D721Med (cell line): ENCODE measurements at places on chromosomes 13 and 19.

GRCh38 chr19:19261350-19262189, 11.5 kb downstream of the TM6SF2 start:
- no peak for DNase-seq

- no peak for DNase-seq
Measured at GRCh38 chr19:12924621-12925310, 5.7 kb upstream of the SYCE2 start.

DNA sequence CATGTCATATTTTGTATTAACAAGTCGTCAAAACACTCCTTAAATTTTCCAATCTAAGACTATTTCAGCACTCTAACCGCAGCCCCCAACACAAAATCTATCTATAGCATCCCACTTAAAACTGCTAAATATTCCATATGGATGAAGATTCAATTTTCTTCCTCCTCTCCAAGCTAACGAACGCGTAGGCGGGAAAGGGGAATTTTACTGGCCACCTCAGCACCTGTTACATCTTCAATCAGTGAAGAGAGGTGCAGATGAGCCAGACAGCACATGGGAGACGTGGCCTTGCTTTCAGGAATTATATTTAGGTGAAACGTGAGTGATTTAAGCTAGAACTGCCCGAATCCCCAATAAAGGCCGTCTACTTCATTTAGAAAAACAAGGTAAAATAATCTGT, 1.1 kb downstream of the RBM26 start:
- DNase-seq: no peak

DNA sequence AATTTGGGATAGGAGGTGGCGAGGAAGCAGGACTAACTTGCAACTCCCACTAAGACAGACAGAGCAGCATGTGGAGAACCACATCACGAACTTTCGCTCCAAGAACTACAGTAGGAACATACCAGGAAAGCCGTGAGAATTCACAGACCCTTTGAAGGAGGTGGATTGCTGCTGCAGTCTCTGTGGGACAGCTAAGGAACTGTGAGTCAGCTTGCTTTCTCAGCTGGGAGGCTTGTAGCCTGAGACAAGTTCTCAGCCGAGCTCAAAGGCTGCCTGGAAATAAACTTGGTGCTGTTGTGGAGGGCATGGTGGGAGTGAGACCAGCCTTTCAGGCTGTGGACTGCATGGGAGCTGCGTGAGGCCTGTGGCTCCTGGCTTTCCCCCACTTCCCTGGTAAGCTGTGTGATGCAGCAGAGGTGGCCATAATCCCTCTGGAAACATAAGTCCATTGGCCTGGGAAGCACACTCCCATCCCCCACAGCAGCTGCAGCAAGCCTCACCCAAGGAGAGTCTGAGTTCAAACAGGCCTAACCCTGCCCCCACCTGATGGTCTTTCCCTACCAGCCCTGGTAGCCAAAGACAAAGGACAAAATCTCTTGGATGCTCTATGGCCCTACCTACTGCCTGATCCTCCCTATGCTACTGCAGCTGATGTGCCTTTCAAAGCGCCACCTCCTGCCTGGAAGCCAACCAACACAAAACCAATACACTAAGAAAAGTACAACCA, 441.1 kb upstream of the HTR2A start:
- DNase-seq: no peak

GRCh38 chr19:17775991-17776803, 18.7 kb upstream of the B3GNT3 start:
- no peak for DNase-seq

GRCh38 chr19:14821937-14822336, 13.0 kb downstream of the OR7A5 start:
- no peak for DNase-seq

- no peak for DNase-seq
Measured at GRCh38 chr13:97257800-97258799, 36.0 kb downstream of the MBNL2 start.

DNA sequence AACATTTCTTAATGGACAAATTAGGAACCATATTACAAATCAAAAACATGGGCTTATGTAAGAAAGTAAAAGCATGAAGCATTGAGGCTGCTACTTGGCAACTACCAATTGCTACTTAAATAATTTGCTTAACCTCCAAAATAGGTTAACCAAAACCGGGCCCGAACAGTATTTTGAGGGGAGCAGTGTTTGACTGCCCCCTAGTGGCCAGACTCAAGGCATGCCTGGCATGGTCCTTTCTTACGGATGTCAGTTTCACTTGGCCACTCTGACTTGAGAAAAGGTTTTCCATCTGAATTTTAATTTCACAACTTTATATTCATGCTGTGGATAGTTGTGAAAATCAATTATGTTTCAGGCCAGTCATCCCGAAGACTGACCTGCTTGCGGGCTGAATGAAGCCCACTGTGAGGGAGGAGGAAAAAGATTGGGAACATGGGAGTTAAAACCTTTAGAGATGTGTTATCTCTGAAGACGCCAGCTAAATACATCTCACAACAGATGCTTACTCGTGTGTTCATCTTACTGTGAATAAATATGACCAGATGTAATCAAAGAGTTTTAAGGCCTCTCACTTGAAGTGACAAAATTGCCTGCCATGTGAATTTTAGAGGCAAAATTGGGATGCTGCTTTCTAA, 2.9 kb downstream of the RXFP2 start:
- DNase-seq: no peak

DNA sequence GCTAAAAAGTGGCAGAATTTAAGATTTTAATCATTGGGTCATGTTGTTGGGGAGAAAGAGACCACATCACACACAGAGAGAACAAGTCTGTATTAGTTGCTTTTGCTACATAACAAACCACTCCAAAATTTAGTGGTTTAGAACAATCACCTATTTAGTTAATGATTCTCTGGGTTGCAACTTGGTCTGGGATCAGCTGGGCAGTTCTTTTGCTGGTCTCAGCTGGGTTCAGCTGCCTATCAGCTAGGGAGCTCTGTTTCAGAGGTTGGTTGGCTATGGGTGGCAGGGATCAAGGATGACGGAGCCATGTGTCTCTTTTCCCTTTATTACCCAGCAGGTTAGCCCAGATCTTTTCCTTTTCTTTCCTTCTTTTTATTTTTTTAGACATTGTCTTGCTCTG, 8.9 kb downstream of the PINLYP start:
- no peak for DNase-seq

GRCh38 chr13:100658363-100658762, 16.2 kb downstream of the TMTC4 start:
- DNase-seq: no peak

DNA sequence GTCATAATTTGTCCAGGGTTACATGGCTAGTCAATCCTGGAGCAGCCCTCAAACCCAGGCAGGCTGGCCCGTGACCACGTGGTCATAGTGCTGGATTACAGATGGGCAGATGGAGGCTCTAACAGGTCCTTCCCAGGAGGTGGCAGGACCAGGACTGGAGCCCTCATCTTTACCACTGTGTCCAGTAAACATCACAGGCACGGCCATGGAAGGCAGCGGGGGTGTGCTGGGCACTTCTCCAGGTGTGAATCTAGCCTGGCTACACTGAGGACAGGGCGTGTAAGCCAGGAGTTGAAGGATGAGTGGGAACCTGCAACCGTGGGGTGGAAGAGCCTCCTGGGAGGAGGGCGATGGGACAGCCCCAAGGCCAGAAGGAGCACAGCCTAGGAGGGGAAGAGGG, 6.1 kb downstream of the CIC start:
- no peak for DNase-seq

- DNase-seq: no peak
Measured at GRCh38 chr13:31234729-31235128, 35.0 kb downstream of the B3GLCT start.

- no peak for DNase-seq
Measured at GRCh38 chr19:10699650-10700335, 1.4 kb upstream of the QTRT1 start.

DNA sequence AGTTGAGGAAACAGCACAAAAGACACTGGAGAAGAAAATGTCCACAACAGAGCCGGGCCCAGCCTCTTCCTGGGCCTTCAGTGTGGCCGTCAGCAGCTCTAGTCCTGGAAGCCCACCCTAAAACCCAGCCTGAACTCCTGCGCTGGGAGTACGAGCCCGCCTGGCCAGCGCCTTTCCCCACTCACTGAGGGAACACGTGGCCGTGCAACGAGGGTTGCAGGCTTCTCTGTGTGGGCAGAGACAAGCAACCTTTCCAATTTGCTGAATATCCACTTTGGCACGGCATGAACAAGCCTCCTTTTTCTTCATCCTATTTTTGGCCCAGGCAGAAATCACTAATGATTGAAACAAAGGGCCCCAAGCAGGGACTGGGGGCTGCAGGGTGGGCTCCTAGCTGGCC, 89.2 kb downstream of the CRYL1 start:
- no peak for DNase-seq

GRCh38 chr19:28482221-28482620, 730.7 kb downstream of the UQCRFS1 start:
- no peak for DNase-seq

DNA sequence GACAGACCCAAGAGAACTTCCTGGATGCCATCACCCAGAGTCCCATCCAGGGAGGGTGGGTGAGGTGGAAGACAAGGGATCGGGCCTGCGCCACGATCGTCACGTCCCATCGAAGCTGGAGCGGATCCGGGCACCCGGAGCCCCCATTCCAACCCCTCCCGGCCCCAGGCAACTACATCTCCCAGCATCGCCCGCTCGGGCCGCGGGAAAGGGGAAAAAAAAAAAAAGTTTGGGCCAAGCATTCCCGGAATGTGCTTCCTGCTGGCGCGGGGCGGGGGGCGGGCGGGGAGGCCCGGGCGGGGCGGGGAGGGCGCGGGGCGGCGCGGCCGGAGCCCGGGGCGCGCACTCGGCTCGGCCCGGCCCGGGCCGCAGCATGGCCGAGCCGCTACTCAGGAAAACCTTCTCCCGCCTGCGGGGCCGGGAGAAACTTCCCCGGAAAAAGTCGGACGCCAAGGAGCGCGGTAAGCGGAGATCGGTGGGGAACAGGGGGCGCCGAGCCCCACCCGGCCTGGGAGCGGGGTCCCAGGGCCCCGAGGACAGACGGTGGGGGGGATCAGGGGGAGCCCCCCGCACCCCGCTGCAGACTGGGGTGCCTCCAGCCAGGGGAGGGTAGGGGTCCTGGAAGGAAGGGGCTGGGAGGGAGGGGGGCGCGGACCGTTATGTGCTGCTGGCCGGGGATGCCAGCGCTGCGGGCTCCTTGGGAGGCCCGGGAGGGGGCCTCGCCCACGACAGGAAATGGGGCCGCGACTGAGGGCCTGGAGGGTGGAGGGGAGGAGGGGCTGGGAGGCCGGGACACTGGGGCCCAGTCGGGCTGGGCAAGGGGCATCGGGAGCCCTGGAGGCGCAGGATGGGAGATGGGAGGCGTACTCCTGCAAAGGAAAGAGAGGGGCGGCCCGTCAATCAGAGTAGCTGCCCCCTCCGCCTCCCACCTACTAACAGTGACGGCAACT, at the start of gene SYDE1:
Gene SYDE1, plus strand, starts transcription at position 341 of the 950 bp plus-strand sequence. Its CDS starts 33 bp downstream, at position 374.
- no peak for DNase-seq

- no peak for DNase-seq
Measured at GRCh38 chr13:74316547-74316946, 182.3 kb upstream of the KLF12 start.

DNA sequence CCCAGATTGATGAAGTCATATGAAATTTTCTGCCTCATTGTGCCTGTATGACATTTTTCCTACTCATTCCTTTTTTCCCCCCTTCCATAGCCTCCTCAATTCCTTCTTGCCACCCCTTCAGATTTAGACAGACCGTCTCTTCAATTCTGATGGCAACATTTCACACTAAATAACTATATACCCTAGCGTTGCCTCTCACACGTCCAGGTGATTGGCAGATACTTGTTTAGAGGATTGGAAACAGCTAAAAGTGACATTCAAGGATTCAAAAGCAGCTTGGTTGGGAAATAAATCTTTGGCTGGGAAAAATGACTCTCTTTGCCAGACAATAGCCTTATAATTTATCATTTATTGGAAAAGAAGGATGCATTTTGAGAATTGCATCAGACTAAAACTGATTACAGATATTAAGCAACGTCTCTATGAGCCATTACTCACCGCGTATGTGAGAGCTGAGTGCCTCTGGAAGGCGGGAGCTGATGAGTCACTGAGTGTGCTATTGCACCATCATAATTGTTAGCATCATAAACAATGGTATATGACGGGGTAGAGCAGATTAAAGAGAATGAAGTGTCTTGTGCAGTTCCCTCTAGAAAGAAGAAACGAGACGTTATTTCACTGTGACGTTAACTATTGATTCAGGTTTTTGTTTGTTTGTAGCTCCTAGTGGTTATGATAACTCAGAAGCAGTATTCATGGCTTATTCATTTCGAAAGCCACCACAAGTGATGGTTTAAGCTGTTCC, 61.1 kb upstream of the FAM216B start:
- DNase-seq: no peak

DNA sequence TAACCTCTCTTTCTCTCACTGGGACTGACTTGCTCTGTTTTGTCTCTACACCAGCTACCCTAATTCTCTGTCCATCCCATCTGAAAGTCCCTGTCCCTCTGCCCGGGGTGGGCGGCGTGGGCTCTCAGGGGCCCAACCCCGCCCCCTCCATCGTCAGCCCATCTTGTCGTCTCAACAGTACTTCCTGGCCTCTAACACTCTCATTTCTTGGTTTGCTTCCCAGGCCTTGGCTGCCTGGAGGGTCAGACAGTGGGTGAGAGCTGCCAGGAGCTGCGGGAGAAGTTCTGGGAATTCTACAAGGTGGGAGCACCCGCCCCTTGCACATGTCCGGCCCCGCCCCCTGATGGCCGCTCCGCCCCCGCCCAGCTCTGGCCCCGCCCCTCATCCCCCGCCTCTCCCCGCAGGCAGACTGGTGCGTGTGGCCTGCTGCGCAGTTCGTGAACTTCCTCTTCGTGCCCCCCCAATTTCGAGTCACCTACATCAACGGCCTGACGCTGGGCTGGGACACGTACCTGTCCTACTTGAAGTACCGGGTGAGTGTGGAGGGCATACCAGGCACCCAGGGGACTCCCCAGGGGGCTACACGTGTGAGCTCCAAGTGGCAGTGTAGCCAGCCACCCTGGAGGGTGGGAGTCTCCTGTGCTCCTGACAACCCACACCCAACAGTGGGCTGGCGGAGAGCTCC, 1.7 kb downstream of the MPV17L2 start:
- peak; percentile 21 for DNase-seq

GRCh38 chr13:42929886-42930535, 62.0 kb downstream of the EPSTI1 start:
- no peak for DNase-seq

DNA sequence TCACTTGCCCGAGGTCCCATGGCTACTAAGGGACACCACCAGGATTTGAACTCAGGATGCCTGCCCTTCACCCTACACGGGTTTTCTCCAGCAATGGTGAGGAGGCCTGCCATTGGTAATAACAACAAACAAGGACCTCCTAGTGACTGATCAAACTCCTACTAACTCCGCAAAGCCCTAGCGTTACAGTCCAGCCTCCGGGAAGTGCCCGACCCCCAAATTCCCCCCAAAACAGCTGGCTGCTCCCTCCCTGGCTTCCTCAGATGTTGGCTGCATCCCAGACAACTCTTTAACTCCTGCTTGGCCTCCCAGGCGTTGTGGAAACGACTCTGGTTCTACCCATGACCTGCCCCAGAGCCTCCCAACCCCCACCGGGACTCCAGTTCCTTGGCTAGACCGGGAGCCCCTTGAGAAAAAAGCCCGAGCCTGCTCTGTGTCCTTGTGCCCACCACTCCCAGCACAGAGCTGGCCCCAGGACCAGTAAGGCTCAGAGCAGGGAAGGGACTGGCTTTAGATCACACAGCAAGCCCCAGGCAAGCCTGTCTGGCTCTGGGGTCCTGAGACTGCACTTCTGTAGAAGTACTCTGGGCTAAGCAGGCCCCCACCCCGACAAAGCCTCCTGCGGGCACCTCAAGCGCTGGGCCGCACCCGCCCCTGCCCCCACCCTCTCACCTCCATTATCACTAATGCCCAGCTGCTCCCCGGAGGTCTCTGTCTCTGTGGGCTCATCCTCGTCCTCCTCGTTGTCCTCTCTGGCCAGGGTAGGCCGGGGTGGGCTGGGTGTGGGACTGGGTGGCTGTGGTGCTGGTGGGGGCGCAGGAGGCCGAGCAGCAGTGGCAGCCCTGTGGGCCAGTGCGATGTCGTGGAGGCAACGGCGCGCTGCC, 4.7 kb downstream of the AKT1S1 start:
- DNase-seq: no peak
